ENCODE measurements at places on chromosomes 6 and 20.

GRCh38 chr6:153172815-153173214, 41.7 kb upstream of the RGS17 start:
- no peak for DNase-seq

- no peak for DNase-seq
Measured at GRCh38 chr20:13325033-13325432, 104.0 kb downstream of the ISM1 start.

DNA sequence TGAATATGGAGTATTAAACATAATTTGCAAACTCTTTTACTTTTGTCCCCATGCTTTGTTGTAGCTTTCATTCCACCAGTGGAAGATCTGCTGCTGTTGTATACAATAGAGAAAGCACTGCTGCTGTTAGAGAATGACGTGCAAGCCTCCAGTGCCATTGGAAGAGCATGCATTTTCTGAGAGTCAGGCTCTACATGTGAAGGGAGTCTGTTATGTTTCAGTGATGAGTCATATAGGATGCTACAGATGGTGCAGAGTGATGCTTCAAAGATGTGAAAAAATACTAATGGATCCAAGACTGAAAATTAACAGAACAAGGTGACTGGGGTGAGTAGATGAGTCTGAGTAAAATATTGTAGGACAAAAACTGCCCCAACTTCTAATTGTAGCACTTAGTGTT, 22.4 kb upstream of the BACH2 start:
- peak; percentile 3 for DNase-seq

GRCh38 chr20:17959257-17959627, 9.4 kb downstream of the SNX5 start:
- no peak for DNase-seq

- no peak for DNase-seq
Measured at GRCh38 chr6:77021778-77022177, 441.5 kb downstream of the HTR1B start.

- no peak for DNase-seq
Measured at GRCh38 chr6:111824608-111825337, 48.5 kb downstream of the FYN start.

DNA sequence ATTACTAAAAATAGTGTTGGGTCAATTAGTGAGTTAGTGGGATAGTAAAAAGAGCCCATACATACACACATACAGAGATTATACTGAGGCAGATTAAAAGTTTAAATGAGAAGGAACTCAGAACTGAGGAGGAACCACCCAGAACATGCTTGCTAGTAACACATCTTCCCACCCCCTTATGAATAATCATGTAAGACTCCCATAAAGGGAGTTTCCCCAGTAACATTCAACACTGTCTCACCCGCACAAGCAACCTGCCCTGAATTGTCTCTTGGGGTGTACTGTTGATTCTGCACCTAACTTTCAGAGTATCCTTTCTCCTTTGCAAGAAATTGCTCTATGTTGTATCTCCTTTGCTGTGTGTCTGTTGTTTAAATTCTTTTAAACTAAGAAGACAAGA, 11.1 kb upstream of the HLA-DQB2 start:
- DNase-seq = no peak

GRCh38 chr6:15437090-15437635, 191.3 kb downstream of the JARID2 start:
- no peak for DNase-seq

DNA sequence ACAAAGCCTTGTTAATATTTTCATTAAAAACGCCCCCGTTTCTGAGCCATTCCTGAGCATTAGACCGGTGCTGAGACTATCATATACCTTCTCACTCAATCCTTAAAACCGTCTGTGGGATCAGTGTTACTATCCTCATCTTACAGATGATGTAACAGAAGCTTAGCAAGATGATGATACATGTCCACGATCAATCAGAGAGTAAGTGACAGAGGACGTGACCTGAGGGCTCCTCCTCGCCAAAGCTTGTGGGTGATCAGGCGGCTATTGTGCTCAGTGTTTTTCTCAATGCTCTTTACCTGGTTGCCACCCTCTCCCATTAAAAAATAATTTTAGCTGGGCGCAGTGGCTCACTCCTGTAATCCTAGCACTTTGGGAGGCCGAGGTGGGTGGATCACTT, 113.1 kb downstream of the MTHFD1L start:
- DNase-seq = no peak

- DNase-seq = no peak
Measured at GRCh38 chr6:151475653-151476523, 17.9 kb upstream of the CCDC170 start.

DNA sequence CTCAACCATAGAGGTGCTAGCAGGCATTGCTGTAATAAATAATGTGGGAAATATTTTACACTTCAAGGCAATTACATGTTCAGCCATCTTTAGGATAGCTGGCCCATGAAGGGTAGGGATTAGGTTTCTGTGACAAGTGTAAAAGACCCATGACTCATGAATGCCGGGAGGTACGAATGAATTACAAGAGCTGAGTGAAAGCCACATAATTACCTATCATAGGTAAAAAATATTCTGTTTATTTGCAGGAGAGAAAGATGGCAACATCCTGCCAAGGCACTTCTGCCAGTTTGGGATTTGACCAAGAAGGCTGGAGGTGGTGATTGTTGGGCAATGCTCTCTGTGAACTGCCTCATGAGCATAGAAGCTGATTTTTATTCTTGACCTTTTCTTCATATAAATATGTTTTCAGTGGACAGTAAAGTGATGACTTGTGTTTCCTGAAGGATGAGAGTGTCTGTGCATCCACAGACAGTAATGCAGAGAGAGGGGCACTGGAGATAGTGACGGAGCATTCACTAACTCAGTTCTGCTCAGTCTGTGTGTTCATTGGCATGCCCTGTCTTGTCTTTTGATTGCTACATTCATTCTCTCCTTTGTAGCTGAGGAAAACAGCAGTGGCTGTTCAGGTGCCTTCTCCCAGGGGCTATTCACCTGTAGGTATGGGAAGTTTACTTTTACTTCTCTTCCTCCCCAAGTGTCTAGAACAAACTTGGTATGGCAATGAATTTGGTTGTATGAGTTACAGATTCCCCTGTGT, 481.1 kb downstream of the TFAP2B start:
- no peak for DNase-seq

DNA sequence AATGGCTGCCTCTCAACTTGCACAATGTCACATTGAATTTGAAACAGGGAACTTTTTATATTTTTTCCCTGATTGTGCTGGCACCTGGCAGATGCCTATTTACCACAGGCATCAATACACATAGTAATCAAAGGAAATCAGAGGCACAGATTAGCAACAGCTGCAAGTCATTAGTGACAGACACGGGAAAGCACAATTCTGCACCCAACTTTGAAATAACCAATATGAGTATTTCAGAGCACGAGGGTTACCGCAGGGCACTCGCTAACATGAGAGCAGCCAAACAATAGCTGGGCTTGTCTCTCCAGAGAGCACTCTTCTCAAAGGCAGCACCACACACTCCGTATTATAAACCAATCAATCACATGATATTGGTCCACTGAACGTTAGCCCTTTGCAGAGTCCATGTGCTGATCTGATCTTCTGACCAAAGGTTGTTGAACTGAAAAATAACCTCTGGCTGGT, 149.5 kb downstream of the RNF144B start:
- no peak for DNase-seq

- peak; percentile 77 for DNase-seq
Measured at GRCh38 chr6:17115251-17116116, 13.6 kb downstream of the STMND1 start.

- no peak for DNase-seq
Measured at GRCh38 chr6:34115403-34115795, 30.5 kb downstream of the GRM4 start.

Data from AG04449 (cell line).